ENCODE measurements at places on chromosomes 7 and 10. TPM values are rescaled to one million over a fixed set of nuclear protein-coding genes. Genes with fewer than 3 reads are reported as not detected.

DNA sequence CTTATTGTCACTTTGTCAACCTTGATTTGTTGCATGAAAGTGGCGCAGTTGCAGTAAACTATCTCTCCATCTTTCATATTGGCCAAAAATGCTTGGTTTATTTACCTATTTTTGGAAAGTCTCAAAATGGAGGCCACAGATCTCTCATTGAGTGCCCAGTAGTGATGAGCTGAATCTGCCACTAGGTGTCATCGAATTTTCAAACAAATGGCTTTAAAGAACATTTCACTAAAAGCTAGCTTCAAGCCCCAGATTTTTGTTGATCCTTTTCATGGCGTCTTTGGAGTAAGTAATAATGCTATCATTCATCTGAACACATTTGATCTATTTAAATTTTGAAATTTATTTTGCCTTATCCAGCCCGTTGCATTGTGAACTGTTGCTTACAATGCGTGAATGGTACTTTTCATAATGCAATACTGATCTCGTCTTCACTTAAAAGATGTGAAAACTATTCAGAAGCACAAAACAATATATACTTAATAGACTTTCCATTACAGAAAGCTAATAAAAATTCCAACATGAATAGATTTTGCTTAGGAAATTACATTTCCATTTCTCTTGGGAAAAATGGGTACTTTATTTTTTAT lies 236.2 kb downstream of the DNAJB9 start:
- DNase-seq, result peak; percentile 7

The ELFN1 gene
- total RNA-seq, result 0.48 TPM

The C10orf105 gene
- total RNA-seq, result 0.10 TPM

GRCh38 chr10:58266003-58266825 lies 1.5 kb downstream of the IPMK start:
- peak; percentile 55 for DNase-seq

The C10orf53 gene
- total RNA-seq, result not detected

- DNase-seq, result no peak
Measured at GRCh38 chr7:54992871-54993475, 25.8 kb upstream of the EGFR start.

The HOXA4 gene
- 4.3 TPM for total RNA-seq

All from RPMI7951 (cell line).